ENCODE measurements at places on chromosomes 3 and 15.

DNA sequence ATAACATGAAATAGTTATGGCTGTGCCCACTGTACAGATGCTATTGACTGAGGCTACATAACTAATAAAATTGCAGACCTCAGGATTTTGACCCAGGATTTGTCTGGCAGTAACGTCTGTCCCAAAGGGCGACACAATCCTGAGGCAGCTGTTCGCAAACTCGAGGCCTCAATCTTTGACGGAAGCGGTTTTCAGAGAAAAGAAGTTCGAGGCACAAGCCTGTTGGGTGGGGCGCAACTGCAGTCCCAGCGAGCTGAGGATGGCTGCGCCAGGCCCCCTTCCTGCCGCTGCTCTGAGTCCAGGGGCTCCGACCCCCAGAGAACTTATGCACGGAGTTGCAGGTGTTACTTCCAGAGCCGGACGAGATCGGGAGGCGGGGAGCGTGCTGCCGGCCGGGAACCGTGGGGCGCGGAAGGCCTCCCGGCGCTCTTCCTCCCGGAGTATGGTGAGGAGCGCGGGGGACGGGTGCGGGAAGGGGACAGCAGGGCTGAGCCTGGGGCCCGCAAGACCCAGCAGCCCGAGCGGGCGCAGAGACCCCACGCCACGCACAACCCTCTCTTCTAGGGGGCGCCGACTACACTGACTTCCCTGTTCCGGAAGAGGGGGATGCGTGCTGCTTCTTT is at the start of gene PARP15:
TSS of gene PARP15 (plus strand) at position 242 of the 623 bp plus-strand sequence. CDS start at position 260, 18 bp downstream.
- peak; percentile 56 for DNase-seq

- DNase-seq, result no peak
These were observed 4.3 kb upstream of the FAM107A start for GRCh38 chr3:58581328-58582091.

- no peak for DNase-seq
These were observed 363.1 kb upstream of the PLSCR5 start for GRCh38 chr3:146968204-146968651.

DNA sequence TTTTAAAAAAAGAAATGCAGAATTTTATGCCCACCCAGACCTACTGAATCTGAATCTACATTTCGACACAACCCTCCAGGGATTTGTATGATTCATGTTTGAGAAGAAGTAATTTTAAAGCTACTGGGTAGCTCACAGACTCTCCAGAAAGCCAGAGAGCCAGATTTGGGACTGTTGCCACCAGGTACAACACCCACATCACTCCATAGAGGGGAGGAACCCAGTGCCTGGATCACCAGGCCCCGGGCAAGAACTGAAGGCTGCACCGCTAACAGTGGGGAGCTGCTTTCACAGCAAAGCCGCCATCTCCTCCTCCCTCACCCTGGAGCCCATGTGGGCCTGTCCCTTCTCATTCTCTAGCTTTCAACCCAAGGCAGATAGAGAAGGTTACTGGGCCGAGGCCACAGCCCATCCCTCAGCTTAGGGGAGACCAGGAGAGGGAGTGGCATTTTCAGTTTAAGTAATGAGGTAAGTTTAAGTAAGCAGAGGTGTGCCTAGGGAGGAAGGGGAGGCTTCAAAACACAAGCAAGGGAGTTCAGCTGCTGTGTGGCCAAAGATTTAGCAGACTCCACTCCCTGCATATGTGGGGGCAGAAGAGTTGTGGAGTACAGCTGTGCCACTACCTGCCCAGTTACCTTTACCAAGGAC is 109.8 kb downstream of the IL12A start:
- DNase-seq, result no peak

DNA sequence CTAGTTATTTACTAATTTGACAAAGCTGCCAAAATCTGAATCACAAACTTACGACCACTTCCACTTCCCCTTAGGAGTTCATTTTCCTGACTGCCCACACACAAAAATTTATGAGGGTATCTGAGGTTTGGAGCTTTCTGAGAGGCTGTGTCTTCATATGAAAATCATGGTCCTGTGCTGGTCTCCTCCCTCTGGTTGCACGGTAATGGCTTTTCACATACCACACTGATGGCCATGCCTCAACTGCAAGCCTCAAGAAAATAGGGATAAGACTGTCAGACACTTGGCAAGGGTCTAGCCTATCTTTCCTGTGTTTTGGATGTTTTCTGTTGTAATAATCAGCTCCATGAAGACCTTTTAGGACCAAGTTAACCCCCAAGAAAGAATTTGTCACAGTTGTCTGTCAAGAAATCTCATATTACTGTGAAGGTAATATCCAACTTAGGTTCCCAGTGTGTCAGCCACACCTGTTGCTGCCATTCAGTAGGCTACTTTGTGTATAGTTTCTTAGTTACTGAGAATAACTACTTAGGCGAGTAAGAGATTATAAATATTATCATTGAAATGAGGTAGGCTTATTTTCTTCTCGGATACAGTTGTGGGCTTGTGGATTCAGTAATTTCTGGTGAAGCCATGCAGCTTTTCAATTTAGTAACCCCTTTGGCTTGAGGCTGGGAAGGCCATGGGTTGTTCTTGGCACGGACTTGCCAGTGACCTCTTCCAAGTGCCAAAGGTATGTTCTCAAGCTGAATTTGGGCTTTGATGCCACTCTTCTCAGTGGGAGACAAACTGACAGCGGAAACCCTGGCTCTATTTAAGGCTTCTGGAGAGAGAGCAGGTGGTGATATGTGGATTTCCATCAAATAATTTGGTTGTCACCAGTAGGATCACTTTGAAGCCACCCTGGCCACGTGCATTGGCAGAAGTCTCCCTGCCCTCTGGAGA is 101.1 kb downstream of the RYR3 start:
- DNase-seq, result no peak

- DNase-seq, result no peak
These were observed 111.7 kb upstream of the PLXND1 start for GRCh38 chr3:129718201-129718600.

GRCh38 chr15:92936693-92937092 is 36.6 kb downstream of the CHD2 start:
- no peak for DNase-seq

GRCh38 chr15:80828796-80829195 is 49.6 kb downstream of the CEMIP start:
- no peak for DNase-seq

GRCh38 chr15:79082363-79083070 is 8.1 kb downstream of the RASGRF1 start:
- DNase-seq, result no peak

- DNase-seq, result no peak
These were observed 235.1 kb upstream of the GAP43 start for GRCh38 chr3:115388166-115388565.

DNA sequence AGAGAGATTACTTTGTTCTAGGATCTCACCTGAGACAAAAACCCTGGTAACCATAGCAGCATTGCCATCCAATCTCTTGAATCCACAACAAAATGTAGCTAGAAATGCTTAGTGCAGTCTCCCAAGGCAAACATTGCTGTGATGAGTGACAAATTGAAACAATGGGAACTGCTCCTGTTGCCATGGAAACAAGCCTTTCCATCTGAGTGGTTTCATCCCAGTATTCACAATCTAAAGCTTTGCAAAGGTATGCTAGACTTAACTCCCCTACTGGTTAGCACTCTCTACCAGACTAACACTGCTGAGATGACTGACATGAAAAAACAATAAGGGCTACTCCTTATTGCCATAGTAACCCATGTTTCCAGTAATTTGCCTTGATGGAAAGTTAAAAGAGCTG is 172.6 kb upstream of the CNTN3 start:
- no peak for DNase-seq

- no peak for DNase-seq
These were observed 22.9 kb upstream of the UTS2B start for GRCh38 chr3:191353022-191353777.

GRCh38 chr15:65869126-65869953 is at the start of gene RAB11A:
Gene RAB11A (plus strand): TSS chr15:65869491. CDS start chr15:65869586, 95 bp downstream.
- DNase-seq, result peak; percentile 95

GRCh38 chr15:82849556-82850512 is 40.4 kb downstream of the WHAMM start:
- DNase-seq, result peak; percentile 75

GRCh38 chr3:155363690-155364070 is 70.2 kb upstream of the STRIT1 start:
- DNase-seq, result no peak

GRCh38 chr15:77510066-77511057 is 89.7 kb downstream of the HMG20A start:
- no peak for DNase-seq

DNA sequence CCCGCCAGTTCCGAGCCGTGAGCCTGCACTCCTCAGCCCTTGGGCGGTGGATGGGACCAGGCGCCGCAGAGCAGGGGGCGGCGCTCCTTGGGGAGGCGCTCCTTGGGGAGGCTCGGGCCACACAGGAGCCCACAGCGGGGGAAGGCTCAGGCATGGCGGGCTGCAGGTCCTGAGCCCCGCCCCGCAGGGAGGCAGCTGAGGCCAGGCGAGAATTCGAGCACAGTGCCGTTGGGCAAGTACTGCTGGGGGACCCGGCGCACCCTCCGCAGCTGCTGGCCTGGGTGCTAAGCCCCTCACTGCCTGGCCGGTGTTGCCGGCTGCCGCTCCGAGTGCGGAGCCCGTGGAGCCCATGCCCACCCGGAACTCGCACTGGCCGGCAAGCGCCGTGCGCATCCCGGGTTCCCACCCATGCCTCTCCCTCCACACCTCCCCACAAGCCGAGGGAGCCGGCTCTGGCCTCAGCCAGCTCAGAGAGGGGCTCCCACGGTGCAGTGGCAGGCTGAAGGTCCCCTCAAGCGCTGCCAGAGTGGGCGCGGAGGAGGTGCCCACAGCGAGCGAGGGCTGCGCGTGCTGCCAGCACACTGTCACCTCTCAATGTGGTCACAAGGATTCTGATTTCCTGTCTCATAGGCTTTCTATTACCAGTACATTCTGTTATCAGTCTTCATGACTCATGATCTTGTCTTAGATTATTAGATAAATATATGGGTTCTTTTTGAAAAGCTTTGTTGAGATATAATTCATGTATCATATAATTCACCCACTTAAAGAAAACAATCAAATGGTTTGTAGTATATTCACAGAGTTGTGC is 44.0 kb upstream of the LRIG1 start:
- no peak for DNase-seq

GRCh38 chr15:27692438-27692837 is 406.7 kb downstream of the OCA2 start:
- DNase-seq, result no peak

DNA sequence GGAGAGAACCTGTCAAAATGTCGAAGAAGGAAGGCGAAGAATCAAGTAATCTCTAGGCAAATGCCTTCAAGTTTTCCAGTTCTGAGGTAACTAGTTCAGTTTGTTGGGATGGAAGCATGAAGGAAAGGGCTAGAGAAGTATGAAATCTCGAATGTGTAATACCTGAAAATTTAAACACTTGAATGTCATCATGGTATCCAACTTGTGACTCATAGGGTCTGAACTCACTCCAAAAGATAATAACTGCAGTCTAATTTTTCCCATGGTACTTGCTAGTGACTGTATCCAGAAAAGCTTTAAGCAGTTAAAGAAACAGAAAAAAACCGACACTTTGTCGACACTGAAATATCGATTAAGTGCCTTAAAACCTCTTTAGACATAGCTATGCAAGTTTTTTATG is 102.9 kb upstream of the CHRM5 start:
- DNase-seq, result no peak

DNA sequence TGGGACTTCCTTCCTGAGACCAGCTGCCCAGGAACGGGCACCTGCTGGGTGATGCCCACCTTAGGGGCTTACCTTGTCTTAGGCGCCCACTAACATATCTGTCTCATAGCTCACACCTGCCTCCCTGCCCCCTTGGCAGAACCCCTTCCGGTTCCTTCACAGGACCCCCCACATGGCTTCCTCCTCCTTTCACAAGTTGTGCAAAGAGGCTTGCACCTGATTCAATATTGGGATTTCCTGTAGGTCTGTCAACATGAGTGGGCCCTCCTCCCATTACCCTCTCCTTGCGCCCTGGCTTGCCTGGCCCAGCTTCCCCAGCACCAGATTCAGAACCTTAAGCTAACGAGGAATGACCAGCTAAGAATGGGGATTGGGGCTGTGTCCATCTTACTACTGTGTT is 633 bp downstream of the THPO start:
- DNase-seq, result peak; percentile 40

DNA sequence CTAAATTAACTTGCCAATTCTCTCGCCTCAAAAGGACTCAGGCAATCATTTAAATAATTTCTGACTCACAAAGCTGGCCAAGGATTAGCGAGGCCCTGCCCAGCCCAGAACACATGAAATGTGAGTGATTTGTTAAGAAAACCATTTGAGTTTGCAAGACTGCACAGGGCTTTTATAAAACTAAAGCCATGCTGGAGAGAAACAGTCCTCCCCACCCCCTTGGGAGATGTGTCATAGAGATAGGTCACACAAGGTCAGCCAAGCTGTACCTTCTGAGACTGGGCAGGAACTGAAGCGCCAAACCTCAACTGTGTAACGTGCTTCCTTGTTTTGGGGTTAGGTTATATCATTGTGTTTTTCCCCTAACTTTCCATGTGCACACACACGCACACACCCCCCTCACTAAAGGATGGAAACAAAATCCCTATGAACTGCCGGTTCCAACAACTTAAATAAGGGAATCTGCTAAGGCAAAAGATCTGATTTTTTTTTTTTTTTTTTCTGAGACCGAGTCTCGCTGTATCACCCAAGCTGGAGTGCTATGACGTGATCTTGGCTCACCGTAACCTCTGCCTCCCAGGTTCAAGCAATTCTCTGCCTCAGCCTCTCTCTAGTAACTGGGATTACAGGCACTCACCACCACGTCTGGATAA is 8.1 kb downstream of the SPATA12 start:
- DNase-seq, result peak; percentile 21

DNA sequence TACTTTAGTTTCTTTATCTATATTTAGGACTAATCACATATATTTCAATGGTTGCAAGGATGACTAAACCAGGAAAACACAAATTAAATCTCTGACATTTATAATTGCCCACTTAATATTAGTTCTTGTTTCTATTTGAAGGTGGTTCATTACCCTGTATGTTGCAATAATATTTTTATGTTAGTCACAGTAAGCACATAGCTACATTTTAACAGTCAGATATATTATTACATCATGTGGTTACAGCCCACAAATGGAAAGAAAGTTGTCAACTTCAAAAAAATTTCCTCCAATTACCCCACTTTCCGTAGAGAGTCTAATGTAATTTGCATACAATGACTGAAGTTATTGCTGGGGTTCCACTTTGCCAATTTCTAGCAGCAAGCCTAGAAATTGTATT is 114.6 kb downstream of the TUSC7 start:
- no peak for DNase-seq

DNA sequence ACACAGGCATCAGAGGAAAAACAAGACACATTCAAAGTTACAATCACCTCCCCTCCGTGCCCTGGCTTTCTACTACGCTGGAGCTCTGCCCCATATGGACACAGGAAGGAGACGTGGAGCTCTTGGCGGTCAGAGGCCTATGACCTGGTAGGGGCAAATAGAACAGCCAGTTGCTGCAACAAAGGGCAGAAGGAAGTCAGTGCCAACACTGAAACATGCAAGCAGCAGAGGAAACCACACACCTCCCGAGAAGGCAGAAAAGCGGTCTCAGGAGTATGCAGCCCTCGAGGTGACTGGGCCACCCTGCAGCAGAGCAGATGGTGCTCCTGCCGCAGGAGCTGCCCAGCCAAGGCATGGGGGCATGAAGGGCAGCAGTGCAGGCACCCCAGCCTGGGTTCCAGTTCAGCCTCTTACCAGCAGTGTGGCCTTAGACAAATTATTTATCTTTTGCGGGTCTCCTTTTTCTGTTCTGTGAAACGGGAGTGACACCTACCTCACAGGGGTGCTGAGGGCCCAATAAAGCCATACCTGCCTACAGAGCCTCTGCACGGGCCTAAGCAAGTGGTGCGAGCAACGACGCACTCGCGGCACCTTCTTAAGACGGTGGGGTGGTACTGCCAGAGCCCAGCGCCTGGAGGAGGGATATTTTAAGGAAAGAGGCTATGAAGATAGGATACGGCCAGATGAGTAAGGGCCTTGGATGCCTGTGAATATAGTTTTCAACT is 8.6 kb downstream of the ZXDC start:
- no peak for DNase-seq

All from pancreas (tissue), 10 donors.